ENCODE measurements at places on chromosomes 7 and 10.

DNA sequence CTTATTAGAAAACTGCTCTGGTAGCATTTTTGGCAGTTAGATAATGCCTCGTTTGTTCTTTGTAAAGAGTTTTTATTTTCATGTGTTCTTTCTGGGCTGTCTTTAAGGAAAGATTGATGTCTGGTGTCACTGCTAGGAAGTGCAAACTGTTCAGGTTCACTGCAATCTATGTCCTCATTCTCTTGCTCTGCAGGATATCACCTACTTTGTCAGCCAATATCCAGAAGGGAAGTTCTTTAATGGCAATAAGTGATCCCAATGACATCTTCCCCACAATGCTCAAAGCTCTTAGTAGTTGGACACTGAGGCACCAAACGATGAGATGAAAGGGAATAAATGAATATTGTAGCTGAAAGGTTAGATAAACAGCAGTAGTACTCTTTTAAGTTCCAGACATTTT is 115.1 kb downstream of the AGMO start:
- no peak for DNase-seq

GRCh38 chr10:31146491-31147209 is 115.0 kb upstream of the ZNF438 start:
- no peak for DNase-seq

GRCh38 chr10:103599211-103599610 is 105.7 kb downstream of the NEURL1 start:
- DNase-seq: no peak

- no peak for DNase-seq
These were observed 4.2 kb downstream of the PAX2 start for GRCh38 chr10:100749309-100750217.

GRCh38 chr10:32985775-32986350 is 27.8 kb upstream of the ITGB1 start:
- DNase-seq: no peak

GRCh38 chr7:98238976-98239375 is 13.1 kb downstream of the TECPR1 start:
- no peak for DNase-seq

DNA sequence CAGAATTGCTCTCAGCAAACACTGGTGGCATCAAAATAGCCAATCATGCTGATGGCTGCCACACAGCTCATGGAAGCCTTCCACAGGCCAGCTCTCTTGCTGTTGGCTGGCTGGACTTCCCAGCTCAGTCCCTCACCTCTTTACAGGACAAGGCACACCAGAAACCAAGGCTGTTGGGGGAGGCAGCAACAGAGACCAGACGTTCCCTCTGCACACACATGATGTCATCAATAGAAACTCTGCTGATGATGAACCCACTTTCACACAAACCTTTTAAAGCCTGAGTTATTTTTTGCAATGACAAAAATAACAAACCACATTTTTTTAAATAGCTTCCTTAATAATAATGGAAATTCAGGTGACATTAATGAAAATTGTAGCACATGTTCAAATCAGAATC is 300.9 kb upstream of the C7orf33 start:
- no peak for DNase-seq

- DNase-seq: no peak
These were observed 1.5 kb downstream of the GIMAP1 start for GRCh38 chr7:150717814-150718420.

DNA sequence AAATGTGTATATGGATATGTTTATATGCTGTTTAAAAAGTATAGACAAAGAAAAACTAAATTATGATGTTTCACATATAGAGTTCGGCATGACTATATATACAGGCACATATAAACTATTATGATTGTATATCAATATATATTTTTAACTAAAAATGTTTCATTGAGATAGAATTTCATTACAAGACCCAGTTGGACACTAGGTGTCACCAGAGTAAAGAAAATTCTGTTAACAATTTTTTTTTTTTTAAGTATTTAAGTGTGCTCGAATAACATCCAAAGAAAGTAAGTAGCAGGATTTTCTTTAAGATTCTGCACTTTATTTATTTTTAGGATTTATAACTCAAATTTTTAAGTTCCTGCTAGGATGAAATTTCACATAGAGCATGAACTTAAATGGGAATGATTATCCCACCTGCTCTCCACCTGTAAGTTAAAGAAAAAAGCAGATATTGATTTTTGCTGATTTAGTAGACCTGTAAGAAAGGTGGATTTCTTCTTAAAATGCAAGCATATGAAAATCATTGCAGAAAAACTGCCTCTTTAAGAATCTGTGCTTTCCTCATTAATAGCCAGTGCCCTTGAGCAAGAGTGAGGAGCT is 961.5 kb downstream of the PCDH15 start:
- no peak for DNase-seq

GRCh38 chr7:19623676-19624075 is 85.2 kb downstream of the POLR1F start:
- no peak for DNase-seq

- DNase-seq: no peak
These were observed 89.0 kb downstream of the GLCCI1 start for GRCh38 chr7:8057566-8057965.

DNA sequence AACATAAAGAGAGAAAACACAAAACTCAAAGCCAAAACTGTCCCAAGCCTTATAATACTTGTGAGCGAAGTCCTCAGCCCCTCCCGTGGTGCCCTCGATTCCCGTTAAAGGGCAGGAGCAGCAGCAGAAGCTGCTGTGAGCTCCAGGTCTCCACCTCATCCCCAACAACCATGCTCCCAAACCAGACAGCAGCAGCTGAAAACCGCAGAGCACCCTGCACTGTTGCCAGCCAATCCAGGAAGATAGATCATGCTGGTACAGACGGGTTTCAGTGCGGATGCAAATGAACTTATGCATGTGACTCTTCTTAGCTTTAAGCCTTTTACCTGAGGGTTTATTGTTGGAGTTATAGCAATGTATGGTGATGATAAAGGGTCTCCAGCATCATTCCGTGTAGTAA is 97.9 kb downstream of the DNAJB6 start:
- no peak for DNase-seq

DNA sequence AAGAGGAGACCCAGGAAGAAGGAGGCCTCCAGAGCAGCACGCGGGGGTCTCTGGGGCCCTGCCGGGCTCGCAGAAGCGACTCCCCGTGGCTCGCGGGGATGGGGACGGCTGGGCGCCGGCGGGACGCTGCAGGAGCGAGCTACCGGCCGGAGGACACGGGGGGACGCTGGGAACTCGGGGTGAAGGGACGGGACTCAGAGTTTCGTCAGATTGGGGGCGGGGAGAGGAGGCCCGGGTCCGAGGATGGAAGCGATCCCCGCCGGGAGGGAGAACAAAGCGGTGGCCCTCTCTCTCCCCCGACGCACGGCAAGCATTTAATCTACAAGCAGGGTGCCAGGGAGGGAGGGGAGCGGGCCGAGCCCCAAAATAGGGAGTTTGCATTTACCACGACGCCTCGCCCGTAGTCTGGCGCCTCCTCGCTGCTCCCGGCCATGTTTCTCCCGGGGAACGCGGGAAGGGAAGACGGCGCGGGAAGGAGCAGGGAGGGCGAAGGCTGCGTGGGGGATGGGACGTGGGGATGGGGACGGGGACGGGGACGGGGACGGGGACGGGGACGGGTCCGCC is at the start of gene PRTFDC1:
TSS of gene PRTFDC1 (minus strand) at position 464 of the 564 bp plus-strand sequence. CDS start at position 433, 31 bp downstream.
- DNase-seq: peak; percentile 43

DNA sequence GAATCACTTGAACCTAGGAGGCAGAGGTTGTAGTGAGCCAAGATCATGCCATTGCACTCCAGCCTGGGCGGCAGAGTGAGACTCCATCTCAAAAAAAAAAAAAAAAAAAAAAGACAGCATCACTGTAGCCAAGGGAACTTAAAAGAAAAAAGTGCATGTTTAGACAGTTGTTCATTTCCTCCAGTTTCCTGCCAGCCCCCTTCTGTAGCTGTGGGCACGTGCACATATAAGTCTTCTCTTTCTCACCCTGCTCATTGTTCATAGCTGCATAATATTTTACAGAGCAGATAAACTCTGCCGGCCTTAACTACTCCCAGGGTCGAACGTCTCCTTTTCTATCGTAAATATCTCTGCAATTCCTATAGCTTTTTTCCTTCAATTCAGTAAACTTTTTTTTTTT is 132.6 kb downstream of the LHPP start:
- no peak for DNase-seq

GRCh38 chr7:27102581-27103442 is at the start of gene HOXA2:
TSS of gene HOXA2 (minus strand) at chr7:27102683. CDS start at chr7:27102500, 183 bp downstream.
- DNase-seq: no peak

DNA sequence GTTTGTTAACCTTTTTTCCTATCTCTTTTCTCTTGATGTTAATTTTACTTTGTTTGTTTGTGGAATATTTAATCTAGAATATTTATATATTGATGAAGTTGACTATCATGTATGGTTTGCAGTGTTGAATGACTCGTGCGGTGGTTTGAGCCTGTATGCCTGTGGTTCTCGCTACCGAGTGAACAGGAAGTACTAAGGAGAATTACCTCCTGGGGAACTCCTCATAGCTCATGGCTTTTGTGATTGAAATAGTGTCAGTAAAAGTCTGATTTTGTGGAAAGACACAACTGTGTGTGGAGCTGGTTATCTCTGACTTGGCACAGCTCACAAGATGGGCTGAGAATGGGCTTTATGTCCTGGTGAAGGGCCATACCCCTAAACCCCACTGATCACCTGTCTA is 498.6 kb downstream of the GLRX3 start:
- DNase-seq: no peak

GRCh38 chr10:75553550-75553949 is 122.1 kb downstream of the LRMDA start:
- no peak for DNase-seq

- DNase-seq: no peak
These were observed 21.1 kb upstream of the HBP1 start for GRCh38 chr7:107147464-107148393.

GRCh38 chr7:70598976-70599375 is 533.0 kb upstream of the GALNT17 start:
- no peak for DNase-seq

DNA sequence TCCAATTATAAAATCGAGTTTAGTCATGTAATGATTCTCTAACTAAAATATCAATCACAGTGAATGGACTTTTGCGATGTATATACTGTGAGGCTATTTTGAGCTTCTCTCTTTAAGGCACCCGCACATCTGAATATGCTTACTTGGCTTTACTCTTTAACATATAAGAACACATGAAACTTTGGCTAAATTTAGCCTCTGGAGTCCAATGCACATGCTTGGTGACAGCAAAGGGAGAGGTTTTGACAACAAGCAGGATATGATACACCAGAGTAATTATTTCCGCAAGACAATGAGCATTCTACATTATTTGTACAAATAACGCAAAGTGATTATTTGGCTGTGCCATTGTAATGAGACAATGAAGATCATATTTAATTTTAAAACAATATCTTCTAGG is 72.4 kb downstream of the ARID5B start:
- DNase-seq: no peak

GRCh38 chr10:12709000-12709401 is 292.5 kb downstream of the CCDC3 start:
- DNase-seq: no peak

GRCh38 chr7:87498893-87499292 is 23.4 kb upstream of the ABCB4 start:
- DNase-seq: no peak

DNA sequence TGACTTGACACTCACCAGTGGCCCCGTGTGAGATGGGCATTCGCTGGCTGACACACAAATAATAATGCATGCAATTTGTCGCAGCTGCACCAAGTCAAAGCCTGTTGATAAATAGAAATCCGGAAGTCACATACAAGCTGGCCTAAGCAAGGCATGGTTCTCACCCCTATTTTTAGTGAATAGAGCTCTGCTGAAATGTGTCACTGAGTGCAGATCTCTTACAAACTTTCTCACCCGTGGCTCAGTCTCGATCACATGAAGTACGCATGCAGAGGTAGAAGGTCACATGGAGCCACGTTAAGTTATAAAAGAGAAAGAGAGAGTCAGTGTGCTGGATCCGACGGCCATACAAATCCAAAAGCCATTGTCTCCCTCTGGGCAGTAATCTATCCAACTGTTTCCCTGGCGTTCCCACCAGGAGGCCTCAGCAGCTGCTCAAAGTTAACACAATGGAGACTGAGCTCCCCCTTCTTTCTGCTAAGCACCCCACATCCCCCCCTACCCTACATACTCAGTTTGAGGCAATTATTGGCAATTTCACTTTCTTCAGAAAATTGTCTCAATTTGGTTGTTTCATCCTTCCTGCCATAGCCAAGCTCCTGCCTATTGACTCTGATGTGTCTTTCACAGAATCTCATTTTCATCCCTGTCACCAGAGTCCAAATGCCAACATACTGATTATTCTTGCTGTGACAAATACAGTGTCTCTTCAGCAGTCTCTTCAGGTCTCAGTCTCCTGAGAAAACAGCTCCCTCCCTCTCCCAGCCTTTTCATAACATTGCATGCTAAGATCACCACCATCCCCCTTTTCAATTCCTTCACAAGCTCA is 473.3 kb upstream of the NRP1 start:
- DNase-seq: no peak

DNA sequence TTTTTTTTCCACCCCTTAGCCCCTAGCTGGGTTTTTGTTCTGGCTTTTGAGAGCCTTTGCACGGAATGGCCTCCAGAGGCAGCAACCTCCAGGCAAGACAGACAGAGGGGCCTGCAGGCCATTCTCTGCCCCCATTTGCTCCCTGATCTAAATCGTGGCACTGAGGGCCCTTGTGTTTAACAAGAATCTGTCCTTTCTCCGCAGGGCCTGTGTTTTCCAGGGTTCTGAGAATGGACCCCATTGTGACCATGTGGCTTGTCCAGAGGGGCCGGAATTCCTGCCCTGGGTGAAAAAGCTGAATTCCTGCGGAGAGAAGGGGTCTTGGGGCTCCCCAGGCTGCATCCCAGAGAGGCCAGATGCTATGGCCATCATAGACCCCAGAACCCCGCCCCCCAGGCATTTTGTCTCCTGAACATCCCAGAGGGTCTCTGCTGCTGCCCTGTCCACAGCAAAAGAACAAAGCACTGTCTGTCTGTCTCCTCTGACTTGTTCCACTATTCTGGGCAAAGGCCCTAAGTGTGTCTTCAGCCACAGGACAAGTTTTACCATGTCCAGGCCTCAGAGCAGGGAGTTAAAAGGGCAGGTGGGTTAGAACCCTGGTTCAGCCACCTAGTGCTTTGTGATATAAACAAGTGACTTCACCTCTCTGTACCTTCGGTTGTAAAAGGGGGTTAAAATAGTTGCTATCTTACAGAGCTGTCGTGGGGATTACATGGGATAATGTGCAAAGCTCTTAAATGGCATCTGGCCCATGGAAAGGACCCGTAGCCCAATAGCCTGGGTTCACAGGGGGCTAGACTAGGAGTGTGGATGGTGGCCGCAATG is 155.6 kb downstream of the SH3PXD2A start:
- no peak for DNase-seq

GRCh38 chr10:88070080-88070880 is 206.9 kb downstream of the PTEN start:
- DNase-seq: no peak

DNA sequence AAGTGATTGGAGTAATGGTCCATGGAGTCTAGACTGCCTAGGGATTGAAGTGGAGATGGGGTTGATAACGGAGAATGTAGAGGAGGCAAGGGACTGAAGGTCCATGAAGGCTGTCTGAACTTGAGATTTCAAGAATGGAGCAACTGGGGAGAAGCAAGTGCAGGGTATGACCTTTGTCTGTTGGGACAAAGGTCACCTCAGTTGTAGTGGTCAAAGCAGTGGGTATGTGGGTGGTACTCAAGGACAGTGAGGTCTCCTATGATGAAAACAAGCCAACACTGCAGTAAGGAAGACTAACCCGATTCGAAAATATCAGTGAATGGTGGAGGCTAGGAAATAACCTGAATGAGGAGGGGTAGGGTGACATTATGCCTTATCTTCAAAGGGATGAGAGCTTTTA is 5.4 kb upstream of the DDX21 start:
- no peak for DNase-seq
